Daoy (cell line): ENCODE measurements at places on chromosomes 6 and 20. TPM values are rescaled to one million over a fixed set of nuclear protein-coding genes. Genes with fewer than 3 reads are reported as not detected.

GRCh38 chr20:40489886-40490285 is 199.2 kb downstream of the MAFB start:
- peak; percentile 47 for DNase-seq

GRCh38 chr6:169048185-169048864 is 205.3 kb downstream of the THBS2 start:
- DNase-seq: no peak

GRCh38 chr6:79718509-79719247 is 87.5 kb downstream of the SH3BGRL2 start:
- DNase-seq: no peak

- DNase-seq: no peak
Observed at GRCh38 chr6:46255528-46255927, 84.7 kb upstream of the ENPP5 start.

GRCh38 chr20:38430679-38431325 is 4.3 kb downstream of the SNHG17 start:
- no peak for DNase-seq

DNA sequence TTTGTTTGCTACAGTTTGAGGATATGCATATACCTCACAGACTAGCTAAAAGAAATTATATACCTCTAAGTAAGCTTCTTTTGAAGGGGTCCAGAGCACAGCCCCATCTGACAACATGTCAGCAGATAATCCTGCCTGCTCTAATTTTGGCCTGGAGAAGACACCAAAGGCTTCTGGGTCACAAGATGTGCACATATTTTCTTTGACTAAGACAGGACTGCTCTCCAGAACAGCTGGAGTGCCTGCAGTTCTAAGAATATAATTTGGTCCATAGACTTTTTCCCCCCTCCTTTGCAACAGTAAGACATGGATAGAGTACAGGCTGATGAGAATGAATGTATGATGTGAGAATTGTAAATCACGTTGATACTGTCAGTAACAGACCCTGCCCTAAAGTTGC is 107.9 kb upstream of the KCNK16 start:
- DNase-seq: no peak

DNA sequence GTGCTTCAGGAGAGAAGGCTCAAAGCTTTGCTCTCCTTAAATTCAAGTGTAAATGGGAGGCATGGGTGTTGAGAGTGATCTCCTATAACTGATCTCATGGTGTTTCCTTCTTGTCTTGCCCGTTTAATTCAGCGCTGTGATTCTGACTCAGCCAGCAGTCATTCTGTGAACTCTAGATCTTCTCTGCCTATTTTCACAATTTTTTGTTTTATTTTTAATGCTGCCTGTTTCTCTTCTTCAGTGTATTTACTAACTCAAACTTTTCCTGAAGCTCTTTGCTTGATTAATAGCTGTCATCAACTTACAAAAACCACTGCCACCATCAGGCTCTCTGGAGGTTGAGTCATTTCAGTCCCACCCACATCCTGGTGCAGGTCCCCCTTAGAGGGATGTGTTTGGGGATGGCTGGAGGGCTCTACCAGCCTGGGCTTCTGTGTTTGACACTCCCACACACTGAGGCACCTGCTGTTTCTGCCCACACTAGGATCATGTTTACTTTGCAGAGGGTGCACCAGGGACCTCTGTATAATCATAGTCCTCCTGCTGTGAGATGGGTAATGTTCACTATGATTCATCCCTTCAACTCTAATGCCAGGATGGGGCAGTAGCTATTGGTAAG is 94.0 kb downstream of the SHLD1 start:
- DNase-seq: peak; percentile 89

DNA sequence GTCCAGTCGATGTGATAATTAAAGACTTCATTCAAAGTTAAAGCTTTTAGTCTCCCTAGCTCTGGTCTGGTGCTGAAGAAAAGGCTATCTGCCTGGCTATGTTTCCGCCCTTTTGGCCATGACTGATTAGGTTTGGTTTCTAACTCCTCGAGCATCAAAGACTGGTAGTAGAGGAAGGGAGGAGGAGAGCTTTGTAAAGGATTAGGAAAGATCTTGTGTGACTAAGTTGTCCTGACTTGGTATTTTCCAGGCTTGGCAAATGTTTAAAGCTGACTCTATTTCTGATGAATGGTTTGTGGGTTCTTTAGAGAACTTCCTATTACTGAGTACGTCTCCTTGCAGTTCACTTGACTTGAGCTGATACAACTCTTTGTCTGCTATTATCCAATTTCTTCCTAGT is 312.9 kb downstream of the GJA1 start:
- no peak for DNase-seq

- DNase-seq: no peak
Observed at GRCh38 chr6:53761036-53761435, 33.8 kb upstream of the LRRC1 start.

DNA sequence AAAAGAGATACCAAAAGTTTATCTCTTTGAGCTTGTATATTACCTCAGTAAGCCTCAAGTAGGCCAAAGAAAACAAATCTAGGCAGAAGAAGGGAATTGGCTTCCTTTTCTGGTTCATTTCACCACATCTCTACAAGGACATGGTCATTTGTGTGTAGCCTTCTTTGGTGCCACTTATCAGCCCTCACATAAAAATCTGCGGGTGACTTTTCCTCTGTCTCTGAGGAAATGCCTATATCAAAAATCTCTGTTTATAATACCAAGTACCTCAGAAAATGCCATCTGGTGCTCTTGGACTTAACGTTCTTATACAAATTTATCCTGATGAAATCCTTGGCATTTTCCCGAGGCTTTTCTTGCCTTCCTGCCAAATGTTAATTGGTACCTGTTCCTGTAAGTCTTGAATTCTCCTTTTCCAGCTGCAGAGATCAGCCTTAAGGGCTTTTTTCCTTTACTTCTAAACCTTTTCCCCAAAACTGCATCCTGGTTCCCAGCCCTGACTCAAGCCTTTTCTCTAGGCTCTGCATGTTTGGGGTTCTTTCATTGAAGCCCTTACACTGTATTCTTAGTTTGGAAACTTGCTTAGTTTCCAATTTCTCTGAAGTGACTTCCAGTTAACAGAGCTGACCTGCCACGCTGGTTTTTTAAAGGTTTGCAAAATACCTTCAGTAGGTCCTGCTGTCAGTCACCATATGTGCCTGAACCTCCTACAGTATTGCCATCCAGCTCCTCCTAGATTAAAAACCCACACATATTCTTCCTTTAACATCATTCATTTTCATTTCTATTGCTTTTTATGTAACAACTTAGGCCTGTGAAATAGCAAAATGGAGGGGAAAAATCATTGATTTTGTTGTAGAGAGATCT is 191.2 kb upstream of the PREP start:
- no peak for DNase-seq

DNA sequence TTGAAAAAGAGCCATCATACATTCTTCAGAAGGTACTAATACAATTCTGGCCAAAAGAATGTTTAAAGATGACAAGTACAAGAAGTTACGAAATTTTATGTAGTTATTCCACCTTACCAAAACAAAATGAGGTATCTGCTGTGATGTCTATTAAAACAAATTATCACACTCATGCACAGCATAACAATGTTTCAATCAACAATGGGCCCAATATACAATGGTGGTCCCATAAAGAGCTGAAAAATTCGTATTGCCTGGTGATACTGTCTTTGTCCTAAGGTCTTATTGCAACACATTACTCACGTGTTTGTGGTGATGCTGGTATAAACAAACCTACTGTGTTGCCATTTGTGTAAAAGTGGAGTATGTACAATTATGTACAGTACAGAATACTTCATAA is 3.6 kb upstream of the NUP153 start:
- DNase-seq: no peak

- DNase-seq: peak; percentile 85
Observed at GRCh38 chr6:2432292-2432691, 186.9 kb upstream of the GMDS start.

DNA sequence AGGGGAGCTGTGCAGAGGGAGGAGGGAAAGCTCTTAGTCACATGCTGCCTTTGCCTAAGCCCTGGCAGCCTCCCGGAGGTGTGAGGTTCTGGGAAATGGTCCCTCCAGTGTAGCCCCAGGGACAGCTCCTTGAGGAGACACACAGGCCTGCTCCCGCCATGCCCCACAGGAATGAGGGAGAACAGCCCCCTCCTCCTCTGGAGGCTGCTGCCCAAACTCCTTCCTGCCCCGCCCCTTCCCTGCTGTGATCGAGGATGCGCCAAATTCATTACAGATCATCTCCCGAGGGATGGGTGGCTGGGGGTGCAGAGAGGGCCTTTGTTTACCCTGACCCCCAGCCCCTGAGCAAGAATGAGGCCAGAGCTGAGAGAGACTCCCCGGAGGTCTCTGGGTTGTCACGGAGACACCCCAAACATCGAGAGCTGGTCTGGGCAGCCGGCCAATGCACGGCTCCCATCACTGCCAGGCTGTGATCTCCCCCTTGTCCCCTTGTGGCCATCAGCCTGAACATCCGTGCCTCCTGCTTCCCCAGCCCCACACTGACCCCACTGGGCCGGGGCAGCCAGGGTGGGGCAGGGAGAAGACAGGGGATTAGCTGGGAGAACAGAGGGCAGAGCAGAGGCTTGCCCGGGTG is 8.4 kb downstream of the CYP21A2 start:
- DNase-seq: peak; percentile 56

GRCh38 chr6:136749359-136749997 is 42.8 kb downstream of the MAP3K5 start:
- no peak for DNase-seq

DNA sequence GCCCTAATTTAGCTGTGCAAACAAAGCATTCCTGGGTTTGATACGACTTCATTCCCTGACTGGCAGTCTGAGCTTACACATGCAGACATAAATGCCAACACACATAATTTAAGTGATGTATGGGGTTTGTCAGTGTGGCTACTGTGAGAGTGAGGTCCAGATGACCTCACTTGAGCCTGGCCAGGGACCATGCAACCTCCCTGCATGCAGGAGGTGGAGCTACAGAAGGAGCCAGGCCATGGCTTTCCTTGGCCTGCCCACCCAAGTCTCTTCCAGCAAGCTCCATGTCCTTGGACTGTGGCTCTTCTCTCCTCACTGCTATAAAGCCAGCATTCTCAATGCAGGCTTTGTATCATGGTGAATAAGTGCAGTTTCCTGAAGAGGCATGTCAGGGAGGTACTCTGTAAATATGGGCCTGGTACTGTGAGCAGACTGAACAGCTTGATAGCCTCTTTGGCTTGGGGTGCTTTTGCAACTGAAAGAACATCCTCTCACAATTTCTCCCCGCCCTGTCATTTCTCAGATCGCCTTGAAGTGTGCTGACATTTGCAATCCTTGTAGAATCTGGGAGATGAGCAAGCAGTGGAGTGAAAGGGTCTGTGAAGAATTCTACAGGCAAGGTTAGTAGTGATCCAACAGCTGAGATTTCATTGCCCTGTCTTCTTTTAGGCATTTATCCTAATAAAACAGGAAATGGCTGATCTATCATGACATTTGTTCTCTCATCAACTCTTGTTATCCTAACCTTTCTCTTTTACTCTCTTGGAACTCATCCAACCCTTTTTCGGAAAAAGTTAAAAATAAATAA is 69.2 kb downstream of the MTFR2 start:
- no peak for DNase-seq

DNA sequence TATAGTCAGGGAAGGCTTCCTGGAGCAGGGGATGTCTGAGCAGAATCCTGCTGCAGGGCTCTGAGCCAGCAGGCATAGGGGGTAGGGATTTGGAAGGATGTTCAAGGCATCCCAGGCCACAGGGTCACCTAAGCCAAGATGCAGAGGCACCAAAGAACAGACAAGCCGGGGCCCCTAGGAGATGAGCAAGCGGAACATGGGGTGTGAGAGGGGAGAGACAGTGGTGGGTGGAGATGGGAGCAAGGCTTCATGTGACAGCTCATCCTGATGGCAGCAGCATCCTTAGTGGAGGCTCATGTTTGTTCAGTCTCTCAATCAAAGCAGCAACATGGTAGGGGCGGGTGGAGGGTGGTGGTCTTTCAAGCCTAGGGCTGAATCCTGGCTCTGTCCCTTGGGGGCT is 29.8 kb upstream of the TCP11 start:
- DNase-seq: no peak

GRCh38 chr20:32920066-32920465 is 61.3 kb downstream of the EFCAB8 start:
- no peak for DNase-seq

GRCh38 chr20:19937218-19937617 is 79.9 kb upstream of the NAA20 start:
- DNase-seq: no peak

GRCh38 chr6:100185615-100186014 is 191.6 kb upstream of the MCHR2 start:
- DNase-seq: no peak

DNA sequence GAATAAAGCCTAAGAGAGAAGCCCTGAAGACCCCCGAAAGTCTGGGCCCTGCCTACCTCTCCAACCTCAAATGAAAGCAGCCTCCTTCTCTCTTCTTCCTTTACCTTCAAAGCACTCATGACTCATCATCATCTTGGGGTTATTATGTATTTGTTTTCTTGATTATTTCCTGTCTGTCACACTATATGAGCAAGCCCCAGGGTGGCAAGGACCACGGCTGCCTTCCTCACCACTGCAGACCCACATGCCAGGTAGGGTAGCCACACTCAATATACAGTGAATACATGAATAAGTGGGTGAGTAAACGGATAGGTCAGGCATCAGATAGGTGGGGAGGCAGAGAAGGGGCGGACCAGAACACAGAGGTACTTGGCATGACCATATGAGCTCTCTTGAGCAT is 8.8 kb downstream of the WFDC3 start:
- peak; percentile 65 for DNase-seq

- DNase-seq: no peak
Observed at GRCh38 chr6:155292711-155293110, 21.6 kb downstream of the TFB1M start.

DNA sequence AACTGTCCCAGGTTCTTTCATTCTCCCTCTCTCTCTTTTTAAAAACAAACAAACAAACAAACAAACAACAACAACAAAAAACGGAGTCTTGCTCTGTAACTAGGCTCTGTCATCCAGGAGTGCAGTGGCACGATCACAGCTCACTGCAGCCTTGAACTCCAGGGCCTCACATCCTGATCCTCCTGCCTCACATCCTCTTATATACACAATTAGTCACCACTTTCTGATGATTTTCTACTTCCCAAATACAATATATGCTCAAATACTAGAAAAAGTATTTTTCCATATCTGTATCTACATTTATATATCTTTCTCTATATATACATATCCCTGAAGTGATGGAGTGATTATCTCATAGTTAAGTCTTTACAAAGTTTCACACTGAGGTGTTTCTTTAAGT is 170.7 kb downstream of the EPHA7 start:
- no peak for DNase-seq

DNA sequence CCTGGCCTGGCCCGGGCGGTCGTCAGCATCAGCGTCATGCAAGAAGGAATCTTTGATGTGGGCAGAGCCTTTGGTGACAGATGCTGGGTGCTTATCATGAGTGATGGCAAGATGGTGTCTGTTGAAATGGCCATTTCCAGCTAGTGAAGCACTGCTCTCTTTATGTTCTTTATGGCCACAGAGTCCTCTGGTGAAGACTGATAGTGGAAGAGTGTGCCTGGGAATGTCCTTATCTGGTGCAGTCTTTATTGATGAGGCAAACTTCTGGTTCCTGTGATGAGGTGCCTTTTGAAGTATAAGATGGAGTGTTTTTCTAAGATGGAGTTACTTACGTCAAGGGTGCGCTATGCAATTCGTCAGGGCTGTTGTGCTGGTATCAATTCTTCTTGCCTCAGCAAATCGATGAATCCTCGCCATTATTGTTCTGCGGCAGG is 22.6 kb upstream of the CCR6 start:
- no peak for DNase-seq

EPB41L2 gene
- 14.1 and 27.2 TPM in 2 replicates for total RNA-seq

TMEM244 gene
- total RNA-seq: 2.7 TPM in 1 of 2 replicates, not detected in the other

UBE2C gene
- 167 and 200 TPM in 2 replicates for total RNA-seq

BACH2 gene
- 0.46 and 0.60 TPM in 2 replicates for total RNA-seq

MEP1A gene
- total RNA-seq: not detected in 2 replicates

C6orf58 gene
- total RNA-seq: 0.39 and 0.69 TPM in 2 replicates

NRSN2 gene
- 19.2 and 19.3 TPM in 2 replicates for total RNA-seq

PGBD1 gene
- total RNA-seq: 11.4 and 12.4 TPM in 2 replicates

DPPA5 gene
- total RNA-seq: not detected in 2 replicates
